SK-N-DZ (cell line): ENCODE measurements at places on chromosomes 11 and 22.
A peak's percentile ranks its signal among the peaks of the same experiment; 100 is the strongest.

- no peak for DNase-seq
Measured at GRCh38 chr11:82858556-82859091, 41.6 kb downstream of the PRCP start.

DNA sequence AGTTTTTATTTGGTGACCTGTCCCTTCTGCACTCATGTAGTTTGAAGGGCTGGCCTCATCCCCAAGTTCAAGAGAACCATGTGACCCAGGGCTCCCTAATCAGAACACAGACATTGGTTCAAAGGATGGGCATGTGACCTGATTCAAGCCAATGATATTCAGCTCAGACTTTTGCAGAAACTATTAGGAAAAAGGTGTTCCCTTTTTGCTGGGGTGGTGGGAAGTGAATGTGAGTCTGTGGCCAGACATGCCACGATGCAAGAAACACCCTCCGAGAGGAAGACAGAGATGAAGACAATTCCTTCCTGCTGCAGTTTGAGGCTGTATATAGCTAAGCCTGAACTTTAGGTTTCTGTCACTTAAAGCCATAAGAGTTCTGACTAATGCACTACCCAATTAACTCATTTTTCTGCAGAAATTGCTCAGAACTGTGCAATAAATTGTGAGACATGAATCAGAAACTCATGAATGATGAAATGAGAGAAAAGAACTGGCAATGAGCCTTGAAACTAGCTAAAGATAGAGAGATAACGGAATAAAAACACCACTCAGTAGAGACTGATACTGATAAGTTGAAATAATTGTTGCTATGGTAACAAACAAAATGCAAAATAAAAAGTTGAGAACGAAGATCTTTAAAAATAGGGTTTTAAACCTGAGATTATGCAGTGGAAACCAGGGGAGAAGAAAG lies 9.2 kb upstream of the MAPK1 start:
- DNase-seq, result no peak

GRCh38 chr11:71139516-71140205 lies 112.7 kb downstream of the SHANK2 start:
- no peak for DNase-seq

GRCh38 chr11:105857728-105858127 lies 164.3 kb downstream of the MSANTD4 start:
- DNase-seq, result no peak

GRCh38 chr11:33040033-33040861 lies 875 bp downstream of the TCP11L1 start:
- no peak for DNase-seq

DNA sequence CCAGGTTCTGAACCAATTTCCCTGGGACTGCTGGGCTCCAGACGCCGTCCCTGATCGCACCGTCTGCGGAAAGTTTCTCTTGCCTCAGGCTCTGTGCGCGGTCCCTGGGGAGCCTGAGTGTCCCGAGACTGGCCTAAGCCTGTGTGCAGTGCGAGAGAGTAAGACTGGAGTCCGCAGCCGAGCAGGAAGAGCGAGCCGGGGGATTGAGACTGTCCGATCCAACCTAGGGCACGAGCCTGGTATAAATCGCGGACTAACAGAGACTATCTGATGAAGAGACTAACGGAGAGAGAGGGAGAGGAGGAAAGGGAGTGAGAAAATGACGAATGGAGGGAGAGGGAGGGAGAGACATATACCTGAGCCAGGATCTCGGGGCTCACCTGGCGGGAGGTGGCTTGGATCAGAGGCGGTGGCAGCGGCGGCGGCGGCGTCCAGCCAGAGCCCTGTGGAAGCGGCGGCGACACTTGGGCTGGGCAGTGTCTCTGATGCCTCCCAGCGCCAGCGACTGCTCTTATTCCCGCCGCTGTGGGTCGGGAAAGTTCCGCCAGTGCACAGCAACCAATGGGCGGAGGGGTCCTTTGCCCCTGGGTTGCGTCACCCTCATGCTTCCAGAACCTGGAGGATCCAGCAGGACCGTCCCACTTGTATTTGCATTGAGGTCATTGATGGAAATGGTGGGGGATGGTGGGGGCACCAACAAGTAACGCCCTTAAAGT lies at the start of gene CALCA:
CALCA (minus strand) TSS at position 487 of the 716 bp plus-strand sequence. CDS start 1,159 bp downstream, outside the sequence.
- no peak for DNase-seq

GRCh38 chr11:102716527-102716926 lies 8.2 kb downstream of the MMP8 start:
- no peak for DNase-seq

- no peak for DNase-seq
Measured at GRCh38 chr11:72828692-72829101, 14.5 kb downstream of the ATG16L2 start.

- no peak for DNase-seq
Measured at GRCh38 chr22:27123880-27124279, 466.5 kb downstream of the MIAT start.

GRCh38 chr11:66875378-66875777 lies 18.5 kb downstream of the LRFN4 start:
- DNase-seq, result no peak

GRCh38 chr22:50305923-50306566 lies 1.4 kb downstream of the PLXNB2 start:
- DNase-seq, result no peak

DNA sequence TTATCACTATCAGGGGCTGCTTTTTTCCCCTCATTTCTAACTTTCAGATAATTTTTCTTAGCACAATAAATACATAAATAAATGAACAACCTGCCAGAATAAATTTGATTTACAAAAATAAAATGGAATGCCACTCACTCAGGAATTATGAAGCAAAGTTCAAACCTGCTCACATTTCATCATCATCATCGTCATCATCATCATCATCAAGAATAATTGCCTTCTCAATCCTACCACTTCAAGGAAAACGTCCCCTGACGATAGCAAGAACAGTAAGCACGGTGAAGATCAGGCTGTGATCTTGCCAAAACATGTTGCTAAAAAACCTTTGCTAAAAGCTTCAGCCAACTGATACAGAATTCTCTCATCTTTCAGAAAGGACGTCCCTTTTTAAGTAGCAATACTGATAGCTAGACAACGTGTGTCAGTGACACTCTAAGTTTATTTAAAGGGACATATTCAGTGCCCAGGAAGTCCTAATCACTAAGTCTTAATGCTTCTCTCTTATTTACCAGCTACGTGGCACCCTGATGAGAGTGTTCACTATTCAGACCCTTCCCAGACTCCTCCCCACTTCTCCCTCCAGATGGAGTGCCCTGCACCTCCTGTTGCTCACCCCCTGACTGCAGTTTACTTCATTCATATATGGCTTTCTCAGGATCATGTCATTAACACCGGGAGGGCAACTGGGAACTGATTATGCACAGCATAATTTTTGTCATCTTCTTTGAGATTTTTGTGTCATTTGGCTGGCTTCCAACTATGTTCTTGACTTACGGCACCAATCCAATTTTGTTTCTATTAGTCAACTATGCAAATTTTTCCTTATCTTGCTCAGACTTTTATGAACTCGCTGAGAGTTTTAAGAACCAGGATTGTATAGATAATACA lies 200.1 kb upstream of the GUCY1A2 start:
- DNase-seq, result no peak

DNA sequence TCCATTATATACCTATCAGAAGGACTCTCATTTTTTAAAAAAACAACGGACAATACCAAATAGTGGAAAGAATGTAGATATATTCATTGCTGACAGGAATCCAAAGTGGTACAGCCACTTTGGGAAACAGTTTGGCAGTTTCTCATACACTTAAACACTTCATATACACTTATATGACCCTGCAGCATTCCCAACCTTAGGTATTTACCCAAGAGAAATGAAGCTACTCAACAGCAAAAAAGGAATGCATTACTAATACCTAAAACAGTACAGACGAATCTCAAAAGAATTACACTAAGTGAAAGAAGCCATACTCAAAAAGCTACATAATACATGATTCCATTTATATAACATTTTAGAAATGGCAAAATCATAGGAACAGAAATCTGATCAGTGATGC lies 51.5 kb downstream of the RBFOX2 start:
- no peak for DNase-seq

GRCh38 chr22:26401726-26402125 lies 27.3 kb upstream of the ASPHD2 start:
- DNase-seq, result peak; percentile 55

GRCh38 chr22:33737662-33738061 lies 182.6 kb downstream of the LARGE1 start:
- DNase-seq, result no peak

DNA sequence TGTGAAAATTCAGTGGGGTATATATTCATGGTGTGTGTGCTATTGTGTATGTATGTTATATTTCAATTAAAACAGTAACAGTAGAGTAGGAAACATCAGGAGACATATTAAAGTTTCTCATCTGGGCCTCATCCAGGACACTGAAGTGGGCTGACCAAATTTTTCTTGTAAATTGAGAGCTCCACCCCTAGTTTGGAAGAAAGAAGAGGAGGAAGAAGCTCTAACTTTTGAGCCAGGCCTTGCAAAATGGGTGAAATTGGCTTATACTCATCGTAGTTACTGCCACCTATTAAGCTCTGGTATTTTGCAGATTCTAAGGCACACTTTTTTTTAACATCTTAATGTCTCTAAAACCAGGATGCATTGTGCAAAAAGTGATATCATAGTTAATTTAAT lies 33.7 kb downstream of the TSPAN18 start:
- DNase-seq, result no peak

DNA sequence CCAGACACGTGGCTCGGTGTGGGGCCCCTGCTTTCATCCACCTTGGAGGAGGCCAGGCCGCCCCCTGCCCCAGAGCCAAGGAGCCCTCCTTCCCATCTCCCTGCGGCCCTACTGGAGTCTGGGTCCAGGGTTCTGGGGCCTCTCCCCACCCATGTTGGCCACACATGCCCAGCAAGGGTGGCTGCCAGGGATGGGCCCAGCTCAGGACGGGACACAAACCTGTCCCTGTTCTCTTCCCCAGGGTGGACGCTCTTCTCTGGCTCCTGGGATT lies 4.6 kb downstream of the PANX2 start:
- DNase-seq, result no peak

DNA sequence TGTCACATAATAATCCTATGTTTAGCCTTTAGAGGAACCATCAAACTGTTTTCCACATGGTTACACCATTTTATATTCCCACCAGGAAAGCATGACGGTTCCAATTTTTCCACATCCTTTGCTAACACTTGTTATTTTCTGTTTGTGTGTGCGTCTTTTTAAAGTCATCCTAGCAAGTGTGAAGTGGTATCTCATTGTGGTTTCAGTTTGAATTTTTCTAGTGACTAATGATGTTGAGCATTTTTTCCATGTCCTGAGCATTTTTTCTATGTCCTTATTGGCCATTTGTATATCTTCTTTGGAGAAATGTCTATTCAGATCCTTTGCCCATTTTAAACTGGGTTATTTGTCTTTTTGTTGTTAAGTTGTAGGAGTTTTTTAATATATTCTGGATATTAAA lies 53.7 kb upstream of the DEPDC7 start:
- no peak for DNase-seq

- no peak for DNase-seq
Measured at GRCh38 chr11:110989428-110990133, 255.9 kb upstream of the POU2AF2 start.

DNA sequence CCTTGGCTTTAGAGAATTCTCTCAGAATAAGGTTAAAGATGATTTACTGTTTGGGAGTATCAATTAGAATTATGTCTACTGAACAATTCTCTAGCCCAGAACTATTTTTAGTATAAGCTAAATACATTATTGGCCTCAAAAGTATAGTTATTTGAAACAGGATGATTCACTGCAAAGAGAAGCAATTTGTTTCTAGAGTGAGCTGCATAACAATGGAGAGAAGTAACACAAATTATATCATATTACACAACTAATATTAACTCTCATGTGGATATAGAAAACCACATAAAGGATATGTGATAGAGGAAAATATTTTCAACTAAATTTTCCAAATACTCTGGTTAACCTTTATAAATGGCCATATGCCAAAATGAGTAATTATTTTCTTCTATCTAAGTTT lies 24.9 kb downstream of the PGM2L1 start:
- DNase-seq, result no peak

DNA sequence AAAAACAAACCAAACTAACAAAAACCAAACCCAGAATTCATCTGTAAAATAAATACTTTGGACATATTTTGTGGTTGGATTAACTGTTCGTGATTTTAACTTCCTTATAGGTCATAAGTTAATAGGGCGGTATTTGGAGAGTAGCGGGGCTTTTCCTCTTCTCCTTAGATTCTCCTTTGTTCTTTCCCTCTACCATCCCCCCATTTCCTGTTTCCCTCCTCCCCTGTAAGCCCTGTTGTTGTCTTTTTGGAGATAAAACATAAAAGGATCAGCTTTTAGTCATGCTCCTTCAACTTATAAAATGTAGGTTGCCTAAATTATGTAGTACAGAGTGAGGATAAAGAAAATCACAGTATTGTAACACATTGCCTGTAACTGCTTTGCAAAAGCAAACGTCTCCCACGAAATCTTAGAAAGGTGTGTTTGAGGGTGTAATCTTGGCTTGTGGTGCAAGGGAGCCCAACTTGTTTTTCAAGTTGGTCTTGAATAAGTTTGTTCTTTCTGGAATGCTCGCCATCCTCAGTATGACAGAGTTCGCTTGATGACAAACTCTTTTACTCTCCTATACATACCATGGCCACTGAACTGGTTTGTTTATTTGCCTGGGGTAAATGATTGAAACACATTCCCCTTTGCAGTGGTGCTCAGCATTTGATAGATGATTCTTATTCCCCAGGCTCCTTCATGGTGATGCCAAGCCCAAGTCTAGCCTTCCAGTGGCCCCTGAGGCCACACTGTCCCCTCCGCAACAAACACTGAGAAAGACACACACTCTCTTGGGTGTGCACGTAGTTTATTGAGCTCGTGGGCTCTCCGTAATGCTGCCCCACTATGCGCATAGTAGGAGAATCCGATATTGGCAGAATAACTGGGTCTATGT lies 49.4 kb downstream of the TEAD1 start:
- DNase-seq, result no peak
